ENCODE measurements at places on chromosomes 3 and 15.

- no peak for DNase-seq
These were observed 96.3 kb downstream of the TPRG1 start for GRCh38 chr3:189267981-189268613.

DNA sequence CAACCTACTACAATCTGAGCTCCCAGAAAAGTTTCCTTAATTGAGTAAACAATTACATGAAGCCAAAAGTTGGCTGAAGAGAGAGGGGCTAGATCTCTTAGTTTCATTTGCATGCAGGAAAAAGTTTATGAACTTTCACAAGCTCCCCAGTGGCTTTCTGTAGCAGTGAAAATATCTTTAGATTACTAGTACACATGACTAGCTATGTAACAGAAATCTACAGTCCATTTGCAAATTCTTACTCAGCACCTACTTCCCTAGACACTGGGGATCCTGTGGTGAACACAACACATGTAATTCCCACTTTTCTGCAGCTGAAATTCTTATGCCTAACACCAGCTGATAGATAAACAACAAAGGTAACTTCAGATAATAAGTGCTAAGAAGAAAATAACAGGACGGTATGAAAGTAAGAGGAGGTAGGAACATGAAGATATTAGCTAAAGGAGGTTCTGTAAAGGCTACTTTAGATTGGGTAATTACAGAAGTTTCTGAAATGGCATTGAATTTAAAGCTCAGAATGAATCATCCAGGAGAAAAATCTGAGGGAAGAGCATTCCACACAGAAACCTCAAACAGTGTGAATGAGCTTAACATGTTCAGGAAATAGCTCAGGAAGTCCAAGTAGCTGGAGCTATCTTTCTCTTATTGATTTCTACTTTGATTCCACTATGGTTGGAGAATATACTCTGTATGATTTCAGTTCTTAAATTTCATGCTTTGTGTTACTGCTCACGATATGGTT lies 204.8 kb downstream of the MAGI1 start:
- DNase-seq, result no peak

DNA sequence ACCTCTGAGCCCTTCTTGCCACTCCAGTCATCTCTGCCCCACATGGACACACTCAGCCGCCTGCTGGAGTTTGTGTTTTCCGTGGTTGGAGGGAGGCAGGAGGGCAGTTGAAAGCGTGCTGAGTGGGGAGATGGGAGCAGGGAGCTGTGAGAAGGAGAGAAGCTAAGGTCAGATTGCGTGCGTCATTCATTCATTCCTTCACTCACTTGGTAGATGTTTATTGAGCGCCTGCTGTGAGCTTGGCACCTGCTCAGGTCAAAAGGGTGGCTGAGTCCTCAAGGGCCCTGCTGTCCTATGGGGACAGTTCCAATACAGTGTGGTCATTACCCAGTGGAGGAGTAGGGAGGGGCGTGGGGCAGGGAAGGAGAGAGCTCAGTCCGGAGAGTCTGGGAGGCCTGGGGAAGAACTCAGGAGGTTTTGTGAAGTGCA lies 23.5 kb downstream of the LIMD1 start:
- no peak for DNase-seq

DNA sequence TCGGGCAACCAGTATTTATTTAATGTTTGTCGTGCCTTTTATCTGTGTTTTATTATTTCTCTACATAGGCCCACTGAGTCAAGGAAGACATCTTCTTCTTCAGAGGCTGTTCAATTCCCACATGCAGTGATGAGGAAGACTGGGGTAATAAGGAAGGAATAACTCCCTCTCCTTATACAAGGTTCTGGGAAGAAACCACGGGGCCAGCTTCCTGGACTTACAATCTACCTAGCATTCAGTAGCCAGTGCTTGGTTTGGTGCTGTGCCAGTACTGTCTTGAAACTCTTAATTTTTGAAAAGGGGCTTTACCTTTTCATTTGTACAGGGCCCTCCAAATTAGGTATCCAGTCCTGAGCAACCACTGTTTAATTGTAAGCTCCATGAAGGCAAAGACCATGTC lies 51.2 kb downstream of the SRGAP3 start:
- DNase-seq, result no peak

DNA sequence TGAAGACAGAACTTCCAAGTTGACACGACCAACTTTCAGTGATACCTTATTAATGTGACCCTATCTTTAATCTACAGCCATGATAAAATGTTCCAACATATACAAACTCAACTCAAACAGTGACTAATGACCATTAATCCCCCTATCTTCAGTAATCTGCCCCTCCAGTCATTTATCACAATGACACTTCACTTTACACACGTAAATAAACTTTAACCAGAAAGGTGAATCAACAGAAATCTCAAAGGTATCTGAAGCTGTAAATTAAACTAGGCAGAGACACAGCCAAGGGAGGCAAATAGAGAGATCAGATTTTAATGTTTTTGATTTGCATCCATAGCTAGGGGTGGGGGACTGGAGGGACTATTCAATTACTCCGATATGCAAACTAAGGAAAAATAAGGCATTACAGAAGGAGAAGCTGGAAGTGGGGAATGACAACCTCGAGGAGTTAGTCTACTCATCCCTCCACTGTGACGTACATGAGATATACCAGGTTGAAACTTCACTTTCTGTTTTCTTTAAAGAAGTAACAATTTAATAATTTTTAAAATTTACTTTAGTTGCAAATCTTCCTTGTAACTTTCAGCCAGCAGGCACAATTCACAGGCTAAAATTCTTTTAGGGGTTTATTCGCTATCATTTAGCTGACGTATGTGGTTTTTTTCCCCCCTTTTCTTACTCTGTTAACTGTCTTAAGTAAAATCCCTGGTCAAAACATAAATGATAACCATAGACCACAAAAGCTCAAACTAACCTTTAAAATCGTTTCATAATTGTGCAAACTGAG lies 751.0 kb downstream of the ROBO1 start:
- no peak for DNase-seq

DNA sequence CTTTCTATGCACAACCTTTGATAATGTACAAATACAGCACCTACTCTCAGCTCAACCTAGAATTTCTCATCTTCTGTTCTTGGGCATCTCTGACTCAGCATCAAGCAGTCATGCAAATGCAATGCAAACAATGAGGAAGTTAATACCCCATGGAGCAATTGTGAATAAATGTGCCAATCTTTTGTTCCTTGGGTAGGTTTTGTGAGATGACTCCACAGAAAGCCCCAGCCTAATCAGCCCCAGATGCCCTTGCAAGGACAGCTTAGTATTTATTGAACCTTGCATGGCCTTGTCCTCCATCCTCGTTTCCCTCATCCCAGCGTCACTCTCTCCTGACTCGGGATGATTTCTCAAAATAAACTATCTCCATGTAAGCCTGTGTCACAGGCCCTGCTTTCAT lies 494.7 kb upstream of the NECTIN3 start:
- DNase-seq, result no peak

All from NCI-H1417 treated with DMSO at 0.1 percent for 48 hours (cell line).